ENCODE measurements at places on chromosomes 13 and 19. TPM values are rescaled to one million over a fixed set of nuclear protein-coding genes. Genes with fewer than 3 reads are reported as not detected.

DNA sequence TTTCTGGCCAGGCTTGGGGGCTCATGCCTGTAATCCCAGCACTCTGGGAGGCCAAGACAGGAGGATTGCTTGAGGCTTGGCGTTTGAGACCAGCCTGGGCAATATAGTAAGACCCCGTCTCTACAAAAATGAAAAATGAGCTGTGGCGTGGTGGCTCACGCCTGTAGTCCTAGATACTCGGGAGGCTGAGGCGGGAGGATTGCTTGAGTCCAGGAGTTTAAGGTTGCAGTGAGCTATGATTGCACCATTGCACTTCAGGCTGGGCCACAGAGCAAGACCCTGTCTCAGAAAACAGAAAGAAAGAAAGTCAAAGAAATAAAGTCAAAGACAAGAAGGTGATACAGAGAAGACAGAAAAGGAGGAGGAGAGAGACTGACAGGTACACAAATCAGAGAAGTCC, 2.5 kb upstream of the CACNG6 start:
- H3K27ac ChIP-seq, result no peak overlapping the region
- H3K4me3 ChIP-seq, result no peak overlapping the region
- no peak for DNase-seq
- no peaks in the 10 kb centered on the region for H3K36me3 ChIP-seq
- no peaks in the 10 kb centered on the region for H3K27me3 ChIP-seq
- peaks cover 3% of the 10 kb centered on the region for H3K4me1 ChIP-seq

DNA sequence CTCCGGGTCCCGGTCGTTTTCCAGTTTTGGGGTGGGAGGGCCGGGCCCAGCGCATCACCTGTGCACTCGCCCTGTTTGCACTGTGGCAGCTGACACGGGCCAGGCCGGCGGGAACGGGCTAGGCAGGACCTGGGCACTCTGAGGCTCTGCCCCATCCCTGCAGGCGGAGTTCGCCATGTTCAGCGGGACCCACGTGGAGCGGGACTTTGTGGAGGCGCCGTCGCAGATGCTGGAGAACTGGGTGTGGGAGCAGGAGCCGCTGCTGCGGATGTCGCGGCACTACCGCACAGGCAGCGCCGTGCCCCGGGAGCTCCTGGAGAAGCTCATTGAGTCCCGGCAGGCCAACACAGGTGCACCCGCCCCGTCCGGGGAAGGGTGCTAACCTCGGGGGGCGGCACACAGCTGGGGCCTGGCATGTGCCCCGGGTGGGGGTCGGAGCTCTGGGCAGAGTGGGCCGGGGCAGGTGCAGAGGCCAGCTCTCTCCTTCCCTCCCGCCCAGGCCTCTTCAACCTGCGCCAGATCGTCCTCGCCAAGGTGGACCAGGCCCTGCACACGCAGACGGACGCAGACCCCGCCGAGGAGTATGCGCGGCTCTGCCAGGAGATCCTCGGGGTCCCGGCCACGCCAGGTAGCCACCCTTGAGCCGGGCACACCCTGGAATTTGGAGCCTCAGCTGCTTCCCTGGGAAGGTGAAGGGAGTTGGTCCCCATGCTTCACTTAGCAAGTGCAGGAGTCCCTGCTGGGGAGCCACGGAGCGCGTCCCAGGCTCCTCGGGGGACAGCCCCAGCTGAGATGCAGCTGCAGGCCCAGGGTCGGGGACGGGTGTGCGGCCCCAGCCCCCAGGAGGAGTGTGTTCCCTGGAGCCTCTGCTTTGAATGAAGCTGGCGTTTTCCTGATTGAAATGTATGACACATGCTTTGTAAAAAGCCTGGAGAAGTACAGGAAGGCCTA, 9.3 kb upstream of the ZNF554 start:
- no peak for DNase-seq
- no peaks in the 10 kb centered on the region for H3K27me3 ChIP-seq
- no peaks in the 10 kb centered on the region for H3K36me3 ChIP-seq
- no peak overlapping the region for H3K27ac ChIP-seq

- H3K4me1 ChIP-seq, result peaks cover 5% of the 10 kb centered on the region
- DNase-seq, result no peak
- H3K27me3 ChIP-seq, result no peaks in the 10 kb centered on the region
- H3K4me3 ChIP-seq, result no peak overlapping the region
- H3K27ac ChIP-seq, result no peak overlapping the region
- no peaks in the 10 kb centered on the region for H3K36me3 ChIP-seq
Measured at GRCh38 chr19:47152632-47153031, 22.0 kb downstream of the SAE1 start.

- H3K36me3 ChIP-seq, result no peaks in the 10 kb centered on the region
- no peak overlapping the region for H3K4me3 ChIP-seq
- peaks cover 19% of the 10 kb centered on the region for H3K4me1 ChIP-seq
- no peak overlapping the region for H3K27ac ChIP-seq
- H3K27me3 ChIP-seq, result no peaks in the 10 kb centered on the region
- DNase-seq, result no peak
Measured at GRCh38 chr13:110509478-110509926, 52.0 kb downstream of the RAB20 start.

DNA sequence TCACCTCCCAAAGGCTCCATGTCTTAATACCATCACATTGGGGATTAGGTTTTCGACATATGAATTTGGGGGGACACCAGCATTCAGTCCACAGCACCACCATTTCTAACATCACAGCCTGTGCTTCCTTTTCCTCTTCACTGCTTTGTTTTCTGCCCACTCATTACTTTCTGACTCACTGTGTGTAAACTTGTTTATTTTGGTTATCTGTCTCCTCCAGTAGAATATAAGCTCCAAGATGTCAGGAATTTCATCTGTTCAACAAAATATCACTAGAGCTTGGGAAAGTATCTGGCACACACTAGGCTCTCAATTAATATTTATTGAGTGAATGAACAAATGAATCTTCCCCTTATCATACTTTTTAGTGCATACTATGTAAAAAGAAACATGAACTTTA, 152.0 kb downstream of the NUFIP1 start:
- peaks cover 9% of the 10 kb centered on the region for H3K4me1 ChIP-seq
- H3K36me3 ChIP-seq, result no peaks in the 10 kb centered on the region
- H3K4me3 ChIP-seq, result no peak overlapping the region
- H3K27me3 ChIP-seq, result no peaks in the 10 kb centered on the region
- no peak overlapping the region for H3K27ac ChIP-seq

The DACH1 gene
- total RNA-seq, result 5.4 TPM

Data from testis (tissue), 5 donors.